ENCODE measurements at places on chromosomes 6 and 20. TPM values are rescaled to one million over a fixed set of nuclear protein-coding genes. Genes with fewer than 3 reads are reported as not detected.
A peak's percentile ranks its signal among the peaks of the same experiment; 100 is the strongest.

Gene LPA
- not detected for total RNA-seq

Gene DNAH8
- not detected for total RNA-seq

Gene POPDC3
- not detected for total RNA-seq

Gene EEF1A1
- 10,881 TPM for total RNA-seq

Gene DZANK1
- 2.1 TPM for total RNA-seq

Gene PFDN4
- 72.4 TPM for total RNA-seq

Gene PHACTR3
- total RNA-seq: 0.71 TPM

Gene NXT1
- total RNA-seq: 27.4 TPM

- no peaks in the 10 kb centered on the region for H3K27me3 ChIP-seq
- peaks cover 8% of the 10 kb centered on the region for H3K36me3 ChIP-seq
- H3K4me3 ChIP-seq: no peak overlapping the region
- no peak for DNase-seq
- H3K4me1 ChIP-seq: no peaks in the 10 kb centered on the region
Observed at GRCh38 chr6:30029588-30029987, 31.5 kb upstream of the POLR1H start.

GRCh38 chr20:16689906-16690305 lies 39.9 kb upstream of the SNRPB2 start:
- H3K27me3 ChIP-seq: no peaks in the 10 kb centered on the region
- H3K4me1 ChIP-seq: no peaks in the 10 kb centered on the region
- H3K36me3 ChIP-seq: no peaks in the 10 kb centered on the region
- no peak for DNase-seq

- no peak for DNase-seq
- no peaks in the 10 kb centered on the region for H3K27me3 ChIP-seq
- no peaks in the 10 kb centered on the region for H3K4me1 ChIP-seq
- no peak overlapping the region for H3K4me3 ChIP-seq
- H3K27ac ChIP-seq: no peak overlapping the region
Observed at GRCh38 chr6:52829046-52829817, 11.4 kb downstream of the GSTA5 start.

GRCh38 chr6:73519926-73520687 lies 725 bp downstream of the EEF1A1 start:
- peak overlapping the region; percentile 88 for H3K4me3 ChIP-seq
- peaks cover 73% of the 10 kb centered on the region for H3K4me1 ChIP-seq
- peaks cover 46% of the 10 kb centered on the region for H3K36me3 ChIP-seq
- DNase-seq: no peak
- H3K27ac ChIP-seq: peak overlapping the region; percentile 97

DNA sequence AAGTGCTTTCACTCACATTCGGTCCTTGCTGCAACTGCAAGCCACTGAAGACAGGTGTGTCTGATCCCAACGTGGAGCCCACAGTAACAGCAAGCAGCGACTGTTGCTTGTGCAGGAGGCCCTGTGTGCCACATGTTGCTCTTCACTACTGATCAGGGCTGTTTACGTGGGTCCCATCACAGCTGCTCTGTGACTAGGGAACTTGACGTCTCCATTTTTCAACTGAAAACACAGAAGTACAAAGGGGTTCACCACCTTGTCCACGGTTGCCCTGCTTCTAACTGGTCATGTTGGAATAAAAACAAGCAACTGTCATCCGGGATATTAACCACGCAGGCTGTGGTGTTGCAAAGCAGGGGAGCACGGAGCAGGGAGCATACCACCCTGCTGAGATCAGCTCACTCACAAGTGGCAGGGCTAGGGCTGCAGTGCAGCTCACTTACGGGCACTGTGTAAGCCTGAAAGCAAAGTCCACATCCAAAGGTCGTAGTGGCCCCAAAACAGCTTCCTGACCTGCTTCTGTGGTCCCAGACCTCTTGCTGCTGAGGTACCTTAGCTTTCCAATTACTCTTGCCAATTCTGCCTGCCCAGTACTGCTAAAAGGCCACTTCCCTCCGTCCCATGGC lies 105.8 kb upstream of the DUSP22 start:
- no peaks in the 10 kb centered on the region for H3K27me3 ChIP-seq
- H3K4me1 ChIP-seq: no peaks in the 10 kb centered on the region
- no peaks in the 10 kb centered on the region for H3K36me3 ChIP-seq
- no peak overlapping the region for H3K27ac ChIP-seq
- no peak for DNase-seq

- H3K27ac ChIP-seq: peak overlapping the region; percentile 27
- H3K36me3 ChIP-seq: peaks cover 9% of the 10 kb centered on the region
- H3K4me3 ChIP-seq: peak overlapping the region; percentile 4
- H3K4me1 ChIP-seq: peaks cover 14% of the 10 kb centered on the region
- DNase-seq: no peak
Observed at GRCh38 chr6:152368751-152369624, 268.2 kb downstream of the SYNE1 start.

GRCh38 chr20:46108435-46108841 lies 9.7 kb upstream of the CD40 start:
- no peaks in the 10 kb centered on the region for H3K4me1 ChIP-seq
- no peaks in the 10 kb centered on the region for H3K27me3 ChIP-seq
- no peak overlapping the region for H3K27ac ChIP-seq
- H3K4me3 ChIP-seq: no peak overlapping the region
- no peaks in the 10 kb centered on the region for H3K36me3 ChIP-seq

DNA sequence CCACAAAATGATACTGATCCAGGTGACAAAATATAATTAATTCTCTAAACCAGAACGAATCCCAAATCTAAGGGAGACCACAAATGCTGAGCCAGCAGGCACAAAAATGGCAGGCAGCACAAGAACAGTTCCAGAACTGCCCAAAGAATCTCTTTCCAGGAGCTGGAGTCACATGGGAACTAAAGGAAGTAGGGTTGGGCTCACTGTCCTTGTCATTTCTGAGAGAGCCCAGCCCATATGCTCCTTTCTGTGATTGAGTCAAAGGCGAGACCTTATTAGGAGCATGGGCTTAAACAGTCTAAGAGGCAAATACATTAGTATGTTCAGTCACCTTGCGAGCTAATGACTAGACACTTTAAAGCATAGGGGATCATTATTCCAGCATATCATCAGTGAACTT lies 327.6 kb upstream of the ARID1B start:
- H3K36me3 ChIP-seq: no peaks in the 10 kb centered on the region
- no peak overlapping the region for H3K27ac ChIP-seq
- no peak overlapping the region for H3K4me3 ChIP-seq
- H3K4me1 ChIP-seq: no peaks in the 10 kb centered on the region

- no peak overlapping the region for H3K27ac ChIP-seq
- H3K36me3 ChIP-seq: no peaks in the 10 kb centered on the region
- no peak overlapping the region for H3K4me3 ChIP-seq
- DNase-seq: no peak
- H3K27me3 ChIP-seq: no peaks in the 10 kb centered on the region
Observed at GRCh38 chr6:143708889-143709288, 31.1 kb downstream of the PHACTR2 start.

DNA sequence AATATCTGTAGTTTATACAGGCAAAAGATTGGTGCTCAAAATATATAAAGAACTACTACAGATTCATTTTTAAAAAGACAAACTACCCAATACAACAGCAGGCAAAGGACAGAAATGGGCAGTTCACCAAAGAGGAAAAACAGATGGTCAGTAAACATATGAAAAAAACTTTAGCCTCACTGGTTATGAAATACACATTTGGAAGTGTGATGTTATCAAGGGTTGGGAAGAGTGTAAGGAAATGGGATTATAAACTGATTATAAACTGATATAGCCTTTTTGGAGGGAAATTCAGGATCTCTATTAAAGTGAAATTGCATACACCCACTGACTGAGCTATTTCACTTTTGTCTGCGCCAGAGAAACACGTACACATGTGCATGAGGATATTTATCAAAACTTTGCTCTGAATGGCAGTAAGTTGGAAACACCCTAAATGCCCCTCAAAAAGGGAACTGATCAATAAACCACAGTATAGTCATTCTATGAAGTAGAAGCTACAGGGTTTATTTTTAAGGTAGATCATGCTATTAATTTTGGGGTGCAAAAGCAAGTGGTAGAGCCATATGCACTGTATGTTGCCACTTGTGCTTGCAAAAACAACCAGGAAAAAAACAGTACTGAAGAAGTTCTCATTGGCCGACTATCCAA lies 32.2 kb upstream of the ARFGEF2 start:
- DNase-seq: no peak
- no peak overlapping the region for H3K4me3 ChIP-seq
- no peaks in the 10 kb centered on the region for H3K27me3 ChIP-seq
- H3K27ac ChIP-seq: no peak overlapping the region
- H3K4me1 ChIP-seq: no peaks in the 10 kb centered on the region
- H3K36me3 ChIP-seq: no peaks in the 10 kb centered on the region

DNA sequence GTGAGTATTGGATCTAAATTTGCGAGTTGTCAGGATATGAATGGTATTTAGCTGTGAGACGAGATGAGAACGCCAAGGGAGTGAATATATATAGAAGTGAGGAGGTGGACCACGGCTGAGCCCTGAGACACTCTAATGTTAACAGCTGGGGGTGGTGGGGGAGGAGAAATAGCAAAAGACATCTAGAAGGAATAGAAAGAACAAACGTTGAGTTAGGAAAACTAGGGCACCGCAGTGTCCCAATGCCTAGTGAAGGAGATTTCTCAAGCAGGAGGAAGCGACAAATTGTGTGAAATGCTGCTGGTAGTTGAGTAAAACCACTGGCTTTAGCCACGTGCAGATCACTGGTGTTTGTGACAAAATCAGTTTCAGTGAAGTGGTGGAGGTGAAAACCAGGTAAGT lies 56.9 kb downstream of the CD164 start:
- no peak overlapping the region for H3K4me3 ChIP-seq
- H3K4me1 ChIP-seq: no peaks in the 10 kb centered on the region
- no peaks in the 10 kb centered on the region for H3K36me3 ChIP-seq
- H3K27me3 ChIP-seq: no peaks in the 10 kb centered on the region
- DNase-seq: no peak

DNA sequence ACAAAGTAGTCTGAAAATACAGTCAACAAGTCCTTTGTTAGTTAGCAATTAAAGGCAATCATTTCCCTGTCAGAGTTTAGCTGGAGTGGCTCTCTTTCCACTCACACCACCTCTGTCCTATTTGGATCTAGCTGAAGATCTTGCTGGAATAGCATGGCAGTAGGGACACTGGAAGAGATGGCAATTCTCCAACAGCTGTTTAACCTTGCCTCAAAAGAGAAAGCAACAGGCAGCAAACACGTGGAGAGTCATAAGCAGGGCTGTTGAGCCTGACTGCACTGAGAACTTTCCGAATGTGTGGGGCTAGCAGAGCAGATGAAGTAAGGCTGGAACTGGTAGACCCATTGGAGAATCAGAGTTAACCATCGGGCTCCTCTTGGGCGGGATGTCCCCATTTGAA lies 38.0 kb upstream of the PRSS35 start:
- H3K36me3 ChIP-seq: no peaks in the 10 kb centered on the region
- H3K4me1 ChIP-seq: no peaks in the 10 kb centered on the region
- no peak for DNase-seq
- H3K27ac ChIP-seq: no peak overlapping the region
- H3K4me3 ChIP-seq: no peak overlapping the region

DNA sequence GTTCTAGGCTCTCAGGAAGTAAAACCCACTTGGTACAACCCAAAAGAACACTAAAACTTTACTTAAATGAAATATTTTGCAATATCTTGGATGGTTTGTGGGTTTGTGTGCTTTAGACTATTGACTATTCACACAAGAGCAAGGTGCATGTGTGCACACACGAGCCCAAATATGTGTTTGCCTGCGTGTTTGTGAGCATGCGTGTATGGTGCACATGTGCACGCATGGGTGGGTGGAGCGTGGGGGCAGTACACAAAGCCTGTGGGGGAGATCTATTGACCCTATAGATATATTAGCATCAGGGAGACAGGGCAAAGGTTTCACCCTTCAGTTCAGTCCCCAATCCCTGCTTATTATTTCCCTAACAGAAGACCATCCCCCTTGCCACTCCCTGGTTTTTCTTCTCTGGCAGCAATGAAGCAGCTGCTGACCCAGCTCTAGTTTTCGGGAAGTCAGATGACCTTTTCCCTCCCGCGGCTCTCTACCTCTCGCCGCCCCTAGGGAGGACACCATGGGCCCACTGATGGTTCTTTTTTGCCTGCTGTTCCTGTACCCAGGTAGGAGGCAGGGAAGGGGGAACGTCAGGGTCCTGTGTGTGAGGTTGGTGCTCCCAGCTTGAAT lies at the start of gene C2:
C2 (plus strand) TSS at position 476 of the 621 bp plus-strand sequence; CDS start at position 512, 36 bp downstream.
- H3K4me1 ChIP-seq: no peaks in the 10 kb centered on the region
- H3K36me3 ChIP-seq: no peaks in the 10 kb centered on the region

DNA sequence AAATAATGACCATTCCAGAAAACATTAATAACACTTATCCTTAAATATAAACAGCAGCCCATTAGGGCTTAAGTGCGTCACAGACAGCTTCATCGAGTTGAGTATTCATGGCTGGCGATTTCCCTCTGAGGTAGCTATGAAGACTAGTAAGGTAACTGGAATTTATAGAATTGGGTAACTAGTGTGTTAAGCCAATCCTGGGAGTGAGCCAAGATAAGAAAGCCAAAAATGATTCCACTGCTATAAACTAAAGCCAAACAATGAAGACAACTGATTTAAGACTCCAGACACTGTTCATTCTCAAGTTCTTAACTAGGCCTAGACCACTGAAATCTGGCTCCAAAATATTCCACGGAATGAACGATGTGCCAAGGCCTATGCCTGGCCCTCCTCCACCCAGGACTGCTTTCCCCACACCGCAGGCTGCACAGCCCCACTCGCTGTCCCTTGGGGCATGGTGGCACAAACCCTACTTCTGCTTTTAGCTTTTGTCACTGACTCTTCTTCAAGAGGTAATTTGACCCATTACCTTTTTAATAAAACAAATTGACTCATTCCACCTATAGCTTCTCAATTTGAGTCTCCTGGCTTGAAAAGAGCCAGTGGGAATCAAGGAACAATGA lies 66.0 kb downstream of the BLOC1S5 start:
- H3K4me1 ChIP-seq: peaks cover 6% of the 10 kb centered on the region
- no peak overlapping the region for H3K27ac ChIP-seq
- no peak for DNase-seq
- H3K27me3 ChIP-seq: no peaks in the 10 kb centered on the region
- no peaks in the 10 kb centered on the region for H3K36me3 ChIP-seq
- H3K4me3 ChIP-seq: no peak overlapping the region

DNA sequence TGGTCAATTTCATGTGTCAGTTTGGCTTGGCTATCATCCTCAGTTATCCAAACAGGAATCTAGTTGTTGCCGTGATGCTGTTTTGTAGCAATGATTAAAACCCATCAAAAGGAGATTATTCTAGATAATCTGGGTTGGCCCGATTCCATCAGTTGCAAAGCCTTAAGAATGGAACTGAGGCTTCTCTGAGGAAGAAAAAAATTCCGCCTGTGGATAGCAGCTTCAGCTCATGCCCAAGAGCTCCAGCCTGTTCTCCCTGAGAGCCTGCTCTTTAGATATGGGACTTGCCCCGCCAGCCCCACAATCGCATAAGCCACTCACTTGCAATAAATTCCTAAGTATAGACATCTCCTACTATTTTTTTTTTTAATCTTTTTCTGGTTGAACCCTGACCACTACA lies 61.5 kb downstream of the SEL1L2 start:
- no peaks in the 10 kb centered on the region for H3K36me3 ChIP-seq
- no peak for DNase-seq
- H3K4me1 ChIP-seq: no peaks in the 10 kb centered on the region

- peak overlapping the region; percentile 56 for H3K27ac ChIP-seq
- H3K4me3 ChIP-seq: no peak overlapping the region
- no peaks in the 10 kb centered on the region for H3K36me3 ChIP-seq
- H3K4me1 ChIP-seq: peaks cover 28% of the 10 kb centered on the region
Observed at GRCh38 chr6:46053039-46053933, 37.6 kb upstream of the CLIC5 start.
